ENCODE measurements at places on chromosomes 2 and 18.

GRCh38 chr18:49988101-49988500 lies 174.8 kb upstream of the ACAA2 start:
- no peak for DNase-seq

GRCh38 chr2:143157418-143157817 lies 28.2 kb downstream of the ARHGAP15 start:
- DNase-seq: no peak

DNA sequence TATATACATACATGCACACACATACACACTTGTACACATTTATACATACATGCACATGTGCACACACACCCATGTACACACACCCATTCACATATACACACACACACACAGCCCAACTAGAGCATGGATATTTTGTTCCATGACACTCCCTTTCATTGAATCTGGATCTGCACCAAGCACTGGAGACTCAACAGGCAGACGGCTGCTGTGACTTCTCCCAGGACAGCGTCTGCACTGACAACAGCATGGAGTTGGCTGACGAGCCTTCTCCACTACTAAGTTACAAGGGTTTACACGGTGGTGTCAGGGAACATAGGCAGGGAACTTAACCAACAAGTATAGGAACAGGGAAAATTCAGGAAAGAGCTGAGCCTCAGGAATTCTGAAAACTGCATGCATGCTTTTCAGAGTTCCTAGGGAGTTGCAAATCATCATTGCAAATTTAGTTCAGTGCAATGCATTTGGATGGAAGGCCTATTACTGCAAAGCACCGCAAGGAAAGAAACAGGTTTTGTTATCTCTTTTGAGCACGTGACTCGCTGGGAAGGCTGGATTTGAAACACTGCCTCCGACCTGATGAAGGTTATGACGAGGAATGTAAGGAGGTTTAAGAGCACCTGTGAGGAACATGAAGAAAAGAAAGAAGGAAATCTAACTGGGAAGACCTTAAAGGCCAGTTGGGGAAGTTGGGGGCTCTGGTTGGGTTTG lies 35.9 kb downstream of the TMEM18 start:
- DNase-seq: no peak

- no peak for DNase-seq
Observed at GRCh38 chr2:182435754-182436153, 8.9 kb upstream of the PDE1A start.

- DNase-seq: no peak
Observed at GRCh38 chr18:49071317-49071716, 120.6 kb upstream of the SMAD7 start.

- DNase-seq: no peak
Observed at GRCh38 chr2:40346535-40347354, 105.1 kb downstream of the SLC8A1 start.

DNA sequence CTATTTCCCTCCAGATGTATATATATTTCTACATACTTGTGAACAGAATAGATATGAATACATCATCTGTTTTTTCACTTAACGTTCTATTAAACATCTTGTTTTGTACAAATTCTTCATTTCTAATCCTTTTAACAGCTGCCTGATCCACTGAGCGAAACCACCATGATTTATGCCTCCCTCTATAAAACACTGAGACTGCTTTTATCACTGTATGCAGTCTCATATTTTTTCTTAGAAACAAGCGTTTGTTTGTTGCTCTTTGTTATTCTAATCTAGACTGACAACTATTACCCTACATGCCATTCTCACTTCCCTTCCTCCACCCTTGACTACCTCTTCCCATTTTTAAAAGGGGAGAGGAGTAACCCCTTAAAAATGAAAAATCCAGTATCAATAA lies 88.2 kb downstream of the DTNB start:
- DNase-seq: no peak

- DNase-seq: no peak
Observed at GRCh38 chr2:128734521-128735295, 416.0 kb upstream of the HS6ST1 start.

- DNase-seq: no peak
Observed at GRCh38 chr2:219475278-219475677, 23.4 kb upstream of the GMPPA start.

DNA sequence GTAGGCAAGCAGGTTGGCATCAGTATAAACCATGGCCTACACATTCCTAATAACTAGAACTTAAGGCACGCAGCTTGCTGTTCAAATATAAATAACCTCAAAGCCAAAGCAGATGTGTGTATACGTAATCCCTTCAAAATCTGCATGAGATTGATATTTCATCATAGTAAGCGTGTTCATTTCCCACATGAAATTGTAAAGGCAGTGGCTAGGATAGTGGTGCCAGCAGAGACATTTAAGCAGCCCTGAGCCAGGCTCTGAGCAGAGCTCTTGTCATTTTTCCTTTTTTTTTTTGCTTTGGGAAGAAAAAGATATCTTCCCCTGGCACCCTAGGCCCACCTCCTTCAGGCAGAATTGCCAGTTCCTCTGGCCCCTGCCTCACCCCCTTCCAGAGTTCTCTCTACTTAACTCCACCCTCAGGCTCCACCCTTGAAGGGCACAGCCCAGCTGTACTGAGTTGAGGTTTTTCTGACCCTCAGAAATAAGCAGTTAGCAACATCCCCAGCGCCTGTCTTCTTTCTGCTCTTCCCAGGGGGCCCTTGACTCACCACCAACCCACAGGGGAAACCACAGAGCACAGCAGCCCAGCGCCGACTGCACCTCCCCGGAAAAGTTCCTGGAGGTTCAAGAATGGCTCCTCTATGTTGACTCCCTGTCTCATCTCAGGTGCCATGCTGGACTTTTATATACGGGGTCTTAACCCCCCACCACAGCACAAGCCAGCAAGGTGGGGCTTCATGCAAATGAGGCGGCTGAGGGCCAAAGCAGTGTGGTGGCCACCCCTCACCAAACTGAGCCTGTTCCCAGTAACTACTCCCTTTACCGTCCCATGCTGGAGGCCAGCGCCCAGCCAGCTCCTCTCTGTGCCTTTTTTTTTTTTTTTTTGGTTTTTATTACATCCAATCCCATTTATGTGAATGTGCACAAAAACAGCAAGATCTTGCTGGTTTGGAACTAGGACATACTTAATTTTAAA lies 84.7 kb downstream of the EHD3 start:
- no peak for DNase-seq

GRCh38 chr18:20996418-20996817 lies 115.2 kb downstream of the ROCK1 start:
- no peak for DNase-seq

GRCh38 chr18:31774477-31774785 lies 13.8 kb upstream of the SLC25A52 start:
- no peak for DNase-seq

GRCh38 chr2:1989216-1989615 lies 244.9 kb upstream of the PXDN start:
- DNase-seq: no peak

GRCh38 chr2:200129721-200130462 lies 174.5 kb downstream of the MAIP1 start:
- no peak for DNase-seq

DNA sequence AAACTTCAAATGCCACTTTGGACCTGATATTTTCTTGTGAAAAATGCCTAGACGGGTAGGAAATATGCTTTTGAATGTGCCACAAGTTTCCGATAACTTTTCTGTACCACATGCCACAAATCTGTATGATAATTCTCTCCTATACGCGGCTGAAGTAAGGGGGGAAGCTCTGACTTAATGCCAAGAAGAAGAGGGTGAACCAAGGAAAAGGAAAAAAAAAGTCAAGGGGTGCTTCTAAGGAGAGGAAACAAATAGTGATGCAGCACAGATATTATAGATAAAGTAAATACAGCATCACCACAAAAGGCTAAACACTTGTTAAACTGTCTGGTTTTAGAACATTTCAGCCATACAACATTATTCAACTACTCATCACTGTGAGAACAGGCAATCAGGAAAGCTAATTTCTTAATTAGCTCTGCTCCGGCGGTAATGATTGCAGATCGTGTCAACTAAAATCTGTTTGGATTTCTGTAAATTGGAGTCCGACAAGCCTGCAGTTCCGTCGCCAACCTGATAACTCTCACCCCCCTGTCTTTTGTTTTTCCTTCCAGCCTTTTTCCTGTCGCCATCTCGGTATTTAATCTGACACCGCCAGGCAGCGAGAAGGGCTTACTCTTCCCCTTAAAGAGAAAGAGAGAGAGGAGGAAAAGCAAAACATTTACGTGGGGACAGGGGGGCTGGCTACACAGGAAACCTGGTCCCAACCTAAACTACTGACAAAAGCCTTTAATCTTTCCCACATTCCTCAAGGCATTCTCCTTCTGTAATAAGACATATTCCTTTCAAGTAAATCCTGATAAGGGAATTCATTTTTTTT lies 67.5 kb downstream of the ZEB2 start:
- no peak for DNase-seq

GRCh38 chr18:70522183-70522680 lies 233.4 kb downstream of the SOCS6 start:
- no peak for DNase-seq

DNA sequence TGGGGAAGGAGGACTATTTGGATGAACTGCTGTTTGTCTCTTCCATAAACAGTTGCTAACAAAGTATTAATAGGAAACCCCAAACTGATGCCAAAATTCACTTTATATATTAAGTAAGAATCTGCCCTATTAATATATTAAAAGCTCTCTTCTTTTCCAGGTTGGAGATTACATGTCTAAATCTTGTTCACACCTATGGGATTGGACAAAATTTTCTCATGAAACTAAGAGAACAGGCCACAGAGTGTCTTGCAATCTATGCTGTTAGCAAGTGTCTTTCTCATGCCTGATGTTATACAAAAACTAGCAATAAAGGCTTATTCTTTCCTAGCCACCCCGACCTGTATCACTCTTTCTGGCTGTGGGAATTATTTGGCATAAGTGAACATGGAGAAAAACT lies 18.3 kb downstream of the ZEB2 start:
- no peak for DNase-seq

DNA sequence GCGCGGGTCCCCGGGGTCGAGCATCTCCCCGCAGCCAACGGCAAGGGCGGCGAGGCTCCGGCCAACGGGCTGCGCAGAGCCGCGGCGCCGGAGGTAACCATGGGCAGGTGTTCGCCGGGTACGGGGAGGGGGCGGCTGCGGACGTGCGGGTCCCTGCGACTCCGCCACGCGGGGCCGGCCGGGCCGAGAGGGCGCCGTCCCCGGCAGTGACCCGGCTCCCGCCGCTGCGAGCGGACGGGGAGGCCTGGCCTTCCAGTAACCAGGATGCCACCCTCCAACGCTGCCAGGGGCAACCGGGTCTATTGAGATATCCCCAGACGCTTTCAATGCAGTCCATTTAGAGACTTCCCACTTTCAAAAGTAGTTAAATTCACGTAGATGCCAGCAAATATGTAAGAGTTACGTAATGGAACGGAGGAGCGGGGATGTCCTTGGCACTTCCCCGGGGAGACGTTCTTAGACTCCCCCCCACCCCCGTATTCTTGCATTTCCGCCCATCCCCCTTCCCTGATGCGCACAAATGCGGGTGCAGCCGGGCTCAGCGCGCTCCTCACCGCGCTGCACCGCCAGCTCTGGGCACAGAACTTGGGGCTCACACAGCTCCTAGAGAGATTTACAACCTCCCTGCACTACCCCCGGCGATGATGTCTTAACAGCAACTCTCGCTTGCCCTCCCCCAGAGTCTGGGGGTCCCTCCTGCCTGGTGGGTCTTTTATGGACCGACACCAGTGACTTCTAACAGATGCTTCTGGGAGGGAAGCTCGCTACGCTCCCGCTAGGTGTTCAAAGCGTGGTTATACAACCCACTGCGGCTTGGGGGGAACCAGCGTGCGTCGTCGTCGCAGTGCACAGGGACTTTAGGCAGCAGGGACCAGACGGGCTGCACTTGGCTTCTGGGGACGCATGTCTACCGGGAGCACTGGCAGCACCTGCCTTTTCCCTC lies 657 bp downstream of the SGPP2 start:
- DNase-seq: no peak

DNA sequence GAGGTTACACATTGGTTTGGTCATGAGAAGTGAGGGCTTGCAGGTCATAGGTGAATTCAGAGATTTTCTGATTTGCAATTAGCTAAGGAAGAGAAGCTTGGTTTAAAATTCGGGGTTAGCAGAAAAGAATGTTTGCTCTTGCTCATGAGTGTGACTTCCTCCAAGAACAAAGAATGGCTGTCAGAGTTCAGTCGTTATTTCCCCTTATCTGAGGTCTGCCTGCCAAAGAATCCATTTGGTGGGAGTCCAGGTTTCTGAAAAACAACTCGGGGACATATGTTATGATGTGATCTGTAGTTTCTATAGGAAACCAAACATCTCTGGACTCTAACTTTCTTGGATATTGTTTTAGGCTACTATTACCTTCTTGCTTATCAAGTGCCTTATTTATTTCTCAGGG lies 3.2 kb upstream of the UGT1A6 start:
- no peak for DNase-seq

GRCh38 chr2:142037744-142038143 lies 93.1 kb downstream of the LRP1B start:
- DNase-seq: no peak

DNA sequence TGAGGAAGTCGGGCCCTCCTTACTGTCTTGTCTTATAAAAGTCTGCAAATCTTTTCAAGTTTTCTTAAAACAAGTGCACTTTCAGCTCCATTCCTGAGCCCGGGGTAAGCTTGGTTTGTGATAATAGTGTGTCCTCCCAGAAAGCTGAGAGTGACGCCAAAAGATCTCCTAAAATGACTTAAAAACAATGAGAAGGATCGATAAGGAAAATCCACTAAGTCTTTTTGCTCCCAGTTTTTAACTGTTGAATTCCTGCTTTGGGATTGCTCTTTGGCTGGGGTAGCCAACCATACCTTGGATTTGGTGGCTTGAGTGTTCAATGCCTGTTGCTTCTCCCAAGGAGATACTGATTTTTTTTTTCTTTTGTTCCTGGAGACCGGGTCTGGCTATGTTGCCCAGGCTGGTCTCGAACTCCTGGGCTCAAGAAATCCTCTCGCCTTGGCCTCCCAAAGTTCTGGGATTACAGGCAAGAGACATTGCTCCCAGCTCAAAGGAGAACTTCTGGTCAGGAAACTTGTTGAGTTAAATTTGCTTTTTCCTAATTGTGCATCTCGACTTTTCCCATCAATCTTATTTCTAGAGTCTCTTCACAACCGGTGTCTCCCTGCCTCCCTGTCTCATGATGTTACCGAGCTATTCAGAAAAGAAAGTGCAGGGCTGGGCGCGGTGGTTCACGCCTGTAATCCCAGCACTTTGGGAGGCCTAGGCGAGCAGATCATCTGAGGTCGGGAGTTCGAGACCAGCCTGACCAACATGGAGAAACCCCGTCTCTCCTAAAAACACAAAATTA lies 3.0 kb downstream of the TGIF1 start:
- DNase-seq: no peak

- DNase-seq: no peak
Observed at GRCh38 chr2:130798472-130799218, 38.1 kb upstream of the ARHGEF4 start.

DNA sequence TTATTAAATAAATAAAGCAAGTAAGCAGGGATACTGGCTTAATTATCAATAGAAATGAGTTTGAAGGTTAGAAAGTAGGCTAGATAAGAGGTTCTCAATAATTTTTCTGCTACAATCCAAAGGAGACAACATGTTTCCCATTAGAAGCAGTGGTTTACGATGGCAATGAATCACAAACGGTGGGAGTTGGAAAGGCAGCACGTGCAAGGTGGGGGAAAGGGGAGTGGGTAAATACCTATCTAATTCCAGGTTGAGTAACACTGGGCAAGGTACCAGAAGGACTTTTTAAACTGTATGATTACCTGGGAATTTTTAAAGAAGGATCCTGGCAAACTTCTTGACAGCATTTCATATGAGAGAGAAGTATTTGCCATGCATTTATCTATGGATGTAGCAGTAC lies 289.9 kb downstream of the NBAS start:
- no peak for DNase-seq

- no peak for DNase-seq
Observed at GRCh38 chr2:20291846-20292408, 58.7 kb downstream of the PUM2 start.

GRCh38 chr2:28228434-28228995 lies 164.1 kb upstream of the FOSL2 start:
- DNase-seq: no peak

Measured in left renal pelvis (tissue), 4 donors.